ENCODE measurements at places on chromosomes 7 and 10. TPM values are rescaled to one million over a fixed set of nuclear protein-coding genes. Genes with fewer than 3 reads are reported as not detected.

The GJD4 gene
- not detected for total RNA-seq

DNA sequence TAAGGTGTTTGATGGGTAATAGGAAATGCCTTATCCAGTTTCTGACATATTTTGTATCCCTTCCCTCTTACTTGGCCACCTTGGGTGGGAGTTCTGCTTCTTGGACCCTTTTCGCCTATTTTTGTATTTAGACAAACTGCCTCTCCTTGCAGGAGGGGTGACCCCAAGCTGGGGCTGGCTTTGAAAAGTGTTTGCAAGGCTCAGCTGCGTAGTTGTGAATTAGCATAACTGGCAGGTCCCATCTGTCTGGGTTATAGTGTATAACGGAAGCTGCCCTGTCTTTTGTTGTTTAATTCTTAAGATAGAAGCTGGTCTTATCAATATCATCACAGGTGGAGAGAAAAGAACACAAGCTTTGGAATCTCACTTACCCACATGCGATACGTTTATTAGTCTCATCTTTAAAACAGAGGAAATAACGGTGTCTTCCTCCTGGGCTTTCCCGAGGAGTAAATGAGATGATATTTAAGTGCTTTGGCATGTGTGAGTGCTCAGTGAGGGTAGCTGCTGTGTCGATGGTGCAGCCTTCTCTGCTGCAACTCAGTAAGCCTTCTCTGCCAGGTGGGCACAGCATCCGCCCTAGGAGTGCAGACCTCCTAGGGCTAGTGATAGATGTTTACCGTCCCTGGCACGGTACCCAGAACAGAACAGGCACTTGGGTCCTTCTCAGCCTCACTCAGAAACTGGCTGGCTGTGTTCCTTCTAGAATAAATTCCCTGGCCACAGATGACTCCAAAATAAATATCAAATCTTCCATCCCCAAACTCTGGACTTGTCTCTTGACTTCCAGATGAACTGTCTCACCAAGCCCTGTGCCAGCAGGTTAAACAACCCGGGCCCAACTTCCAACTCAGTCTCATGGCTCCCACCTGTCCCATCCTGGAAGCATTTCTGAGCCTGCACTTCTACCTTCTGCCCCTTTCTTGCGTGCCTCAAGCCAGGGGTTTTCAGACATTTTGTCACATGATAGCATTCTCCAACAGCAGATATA lies 227.3 kb downstream of the GFRA1 start:
- no peak for DNase-seq

The PLXNA4 gene
- 26.2 TPM for total RNA-seq

- no peak for DNase-seq
Observed at GRCh38 chr10:12689893-12690292, 311.6 kb downstream of the CCDC3 start.

The CLCN1 gene
- not detected for total RNA-seq

The IRF5 gene
- 19.4 TPM for total RNA-seq

GRCh38 chr7:155188821-155189581 lies 108.7 kb upstream of the INSIG1 start:
- no peak for DNase-seq

- no peak for DNase-seq
Observed at GRCh38 chr10:102324061-102324460, 71.4 kb upstream of the NFKB2 start.

DNA sequence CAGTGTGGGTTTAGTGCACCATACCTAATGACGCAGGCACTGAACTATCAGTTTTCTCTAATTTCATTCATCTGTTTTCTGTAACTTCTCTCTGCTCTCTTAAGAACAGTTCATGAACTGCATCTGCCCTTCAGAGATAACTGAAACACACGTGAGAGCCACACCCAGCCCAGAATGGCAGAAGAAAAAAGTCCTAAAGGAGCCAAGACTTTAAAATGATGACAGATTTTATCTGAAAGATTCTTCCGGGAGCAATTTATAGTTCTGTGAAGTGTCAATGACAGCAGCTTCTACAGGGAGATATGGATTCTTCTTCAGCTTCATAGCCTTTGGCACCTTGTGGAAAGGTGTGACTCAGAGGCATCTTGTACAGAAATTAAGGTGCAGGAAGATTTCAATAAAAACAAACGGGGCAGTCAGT lies 211.5 kb upstream of the SLC26A5 start:
- no peak for DNase-seq

GRCh38 chr7:128886391-128887168 lies 23.9 kb downstream of the ATP6V1F start:
- no peak for DNase-seq

DNA sequence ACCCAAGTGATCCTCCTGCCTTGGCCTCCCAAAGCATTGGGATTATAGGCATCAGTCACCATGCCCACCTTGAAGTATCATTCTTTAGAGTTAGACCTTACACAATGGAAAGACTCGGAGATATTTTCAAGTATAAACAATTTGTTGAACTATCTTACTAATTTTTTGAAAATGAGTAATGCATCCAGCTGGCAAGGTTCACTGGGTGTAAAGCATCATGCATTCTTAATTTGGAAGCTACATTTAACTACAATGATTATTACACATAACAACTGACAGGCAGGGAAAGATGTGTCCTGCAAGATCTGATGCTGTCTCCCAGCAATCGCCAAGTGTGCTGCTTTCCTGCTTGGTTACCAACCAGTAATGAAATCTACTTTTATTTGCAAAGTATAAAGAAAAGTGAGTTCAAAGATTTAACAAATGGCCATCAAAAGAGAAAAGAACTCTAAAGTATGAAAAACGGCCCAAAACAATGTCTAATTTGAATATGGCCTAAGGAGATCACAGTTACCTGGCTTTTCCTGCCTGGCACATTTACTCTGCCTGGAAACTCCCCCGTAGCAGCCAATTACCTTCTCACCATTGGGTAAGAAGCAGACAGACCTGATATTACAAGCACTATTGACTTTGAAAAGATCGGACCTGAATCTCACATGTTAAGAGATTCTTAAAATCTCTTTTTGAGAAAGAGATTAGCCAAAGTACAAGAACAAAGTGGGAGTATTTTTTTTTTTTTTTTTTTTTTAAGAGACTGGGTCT lies 59.3 kb upstream of the NMT2 start:
- no peak for DNase-seq

GRCh38 chr7:121157885-121158590 lies 169.5 kb downstream of the CPED1 start:
- no peak for DNase-seq

DNA sequence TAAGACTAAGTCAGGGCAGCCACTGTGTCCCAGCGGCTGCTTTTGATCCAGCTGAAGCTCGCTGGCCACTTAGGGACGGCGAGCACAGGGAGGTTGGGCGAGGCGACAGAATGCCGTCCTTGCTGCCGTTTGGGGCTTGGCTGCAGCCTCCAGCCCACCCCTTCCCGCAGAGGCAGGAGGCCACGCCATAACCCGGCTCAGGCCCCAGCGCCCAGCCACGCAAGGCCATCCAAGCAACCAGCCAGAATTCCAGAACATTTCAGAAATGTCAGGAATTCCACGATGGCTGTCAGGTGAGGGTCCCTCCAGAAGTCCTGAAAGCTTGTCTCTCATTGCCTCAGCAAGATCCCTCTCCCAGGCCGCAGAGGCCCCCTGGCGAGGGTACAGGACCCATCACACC lies 479.1 kb upstream of the FOXK1 start:
- no peak for DNase-seq

The SHTN1 gene
- 14.4 TPM for total RNA-seq

The NRP1 gene
- total RNA-seq, result 74.7 TPM

- DNase-seq, result no peak
Observed at GRCh38 chr7:124251636-124252035, 218.8 kb upstream of the TMEM229A start.

- no peak for DNase-seq
Observed at GRCh38 chr10:100713049-100713858, 32.1 kb upstream of the PAX2 start.

DNA sequence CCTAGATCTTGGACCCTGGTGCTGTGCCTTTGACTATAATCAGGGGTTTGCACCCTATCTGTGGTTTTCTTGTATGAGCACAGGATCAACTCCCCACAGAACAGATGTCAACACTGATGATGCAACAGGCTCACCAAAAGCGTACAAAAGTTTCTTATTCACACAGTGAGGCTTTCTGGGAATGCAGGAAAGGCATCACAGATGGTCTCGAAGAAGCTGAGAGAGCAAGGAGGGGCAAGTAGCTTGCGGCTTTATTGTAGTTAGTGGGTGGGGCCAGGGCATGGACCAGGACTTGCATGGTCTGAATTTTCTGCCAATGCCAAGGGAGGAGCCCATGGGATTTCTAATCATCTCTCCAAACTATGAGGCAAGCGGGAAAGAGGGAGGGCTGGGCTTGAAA lies 46.2 kb downstream of the SEC61G start:
- no peak for DNase-seq

The TLX1 gene
- total RNA-seq, result not detected
